Body of pancreas (tissue), 4 donors: ENCODE measurements at places on chromosomes 11 and 22. TPM values are rescaled to one million over a fixed set of nuclear protein-coding genes. Genes with fewer than 3 reads are reported as not detected.

Gene OR52M1
- total RNA-seq = not detected

Gene CDC42EP1
- 73.2 TPM for total RNA-seq

Gene GGTLC2
- total RNA-seq = not detected

Gene FERMT3
- total RNA-seq = 9.1 TPM
